ENCODE measurements at places on chromosomes 16 and 17.
A peak's percentile ranks its signal among the peaks of the same experiment; 100 is the strongest.

DNA sequence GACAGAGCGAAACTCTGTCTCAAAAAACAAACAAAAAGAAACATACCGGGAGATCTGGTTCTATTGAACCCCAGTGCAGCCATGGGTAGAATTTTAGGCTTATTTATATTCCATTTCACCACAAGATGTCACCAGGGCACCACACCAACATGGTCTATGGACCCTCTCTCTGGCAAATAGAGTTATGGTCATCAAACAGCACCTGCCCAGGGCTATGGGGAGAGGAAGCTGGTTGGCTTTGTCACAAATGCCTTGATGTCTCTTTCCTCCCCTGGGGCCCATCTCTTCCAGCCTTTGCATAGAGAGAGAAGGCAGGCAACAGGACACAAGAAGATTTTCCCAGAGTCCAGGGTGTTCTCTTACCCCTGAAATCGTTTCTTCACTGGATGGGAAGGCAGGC, 128.4 kb downstream of the WWOX start:
- no peak for DNase-seq

- peak; percentile 85 for DNase-seq
These were observed 9.5 kb downstream of the MTMR4 start for GRCh38 chr17:58504826-58505351.

DNA sequence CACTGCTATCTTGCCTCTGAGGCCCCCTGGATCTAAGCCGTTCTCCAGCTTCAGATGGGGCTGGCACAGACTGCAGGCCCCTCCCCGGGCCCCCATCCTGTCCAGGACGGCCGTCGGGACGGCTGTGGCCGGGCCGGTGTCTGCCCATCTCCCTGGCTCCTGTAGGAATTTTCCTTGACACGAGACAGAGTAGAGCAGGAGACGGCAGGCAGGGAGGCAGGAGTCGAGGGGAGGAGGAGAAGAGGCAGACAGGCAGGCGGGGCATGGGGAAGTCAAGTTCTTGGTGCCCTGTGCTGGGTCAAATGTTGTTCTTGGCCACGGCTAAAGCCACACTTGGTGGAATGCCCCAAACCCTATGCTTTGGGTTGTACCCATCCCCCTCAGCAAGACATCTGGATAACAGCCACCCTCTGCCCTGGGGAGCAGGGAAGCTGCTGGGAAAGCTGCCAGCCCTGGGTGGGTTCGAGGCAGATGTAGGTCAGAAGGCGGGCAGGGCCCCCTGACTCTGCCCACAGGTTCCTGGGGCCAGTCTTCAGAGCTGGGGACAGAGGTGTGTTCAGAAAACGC, 4.0 kb downstream of the C1QTNF1 start:
- no peak for DNase-seq

DNA sequence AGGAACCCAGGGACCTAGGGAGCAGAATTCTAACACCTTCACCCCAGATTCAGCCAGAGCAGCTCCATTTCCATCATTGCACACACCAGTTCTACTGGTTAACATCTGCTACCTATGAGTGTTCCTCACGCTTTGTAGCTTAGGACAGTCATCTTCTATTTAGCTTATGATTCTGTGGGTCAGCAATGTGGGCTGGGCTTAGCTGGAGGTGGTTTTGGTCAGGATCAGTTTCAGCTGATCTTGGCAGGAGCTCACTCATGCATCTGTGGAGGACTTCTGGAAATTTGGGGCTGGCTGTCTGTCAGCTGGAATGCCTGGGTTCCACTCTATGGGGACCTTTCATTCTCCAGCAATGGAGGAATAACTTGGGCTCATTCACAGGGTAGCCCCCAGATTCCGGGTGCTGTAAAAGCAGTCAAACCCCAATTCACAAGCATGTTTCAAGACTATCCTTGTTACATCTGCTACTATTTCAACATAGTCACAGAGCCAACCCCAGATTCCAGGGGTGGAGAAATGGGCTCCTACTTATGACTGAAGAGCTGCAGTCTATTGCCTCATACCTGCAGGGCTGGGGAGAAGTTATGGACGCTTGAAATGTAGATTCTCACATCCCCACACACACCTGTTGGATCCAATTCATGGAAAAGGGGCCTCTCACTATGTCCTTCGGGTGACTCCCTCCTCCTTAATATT, 3.4 kb upstream of the HP start:
- DNase-seq: no peak

DNA sequence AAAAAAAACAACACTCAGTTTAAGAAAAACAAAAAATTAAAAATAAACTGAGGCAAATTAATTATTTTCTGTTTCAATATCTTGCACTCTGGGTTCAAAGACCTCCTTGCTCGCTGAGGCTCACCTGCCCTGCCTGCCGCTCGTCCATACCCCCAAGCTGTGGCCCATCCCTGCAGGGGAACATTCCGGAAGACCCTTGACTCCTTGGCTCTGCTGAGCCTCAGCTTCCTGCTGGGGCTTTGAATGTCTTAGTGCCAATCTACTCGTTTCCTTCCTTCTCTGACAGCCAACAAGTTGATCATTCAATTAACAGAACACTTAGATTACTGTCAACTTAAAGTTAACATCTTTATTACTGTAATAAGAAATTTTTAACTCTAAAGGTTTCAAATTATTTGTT, 24.3 kb downstream of the G6PC1 start:
- no peak for DNase-seq

GRCh38 chr17:36511216-36511615, 23.5 kb downstream of the MYO19 start:
- no peak for DNase-seq

DNA sequence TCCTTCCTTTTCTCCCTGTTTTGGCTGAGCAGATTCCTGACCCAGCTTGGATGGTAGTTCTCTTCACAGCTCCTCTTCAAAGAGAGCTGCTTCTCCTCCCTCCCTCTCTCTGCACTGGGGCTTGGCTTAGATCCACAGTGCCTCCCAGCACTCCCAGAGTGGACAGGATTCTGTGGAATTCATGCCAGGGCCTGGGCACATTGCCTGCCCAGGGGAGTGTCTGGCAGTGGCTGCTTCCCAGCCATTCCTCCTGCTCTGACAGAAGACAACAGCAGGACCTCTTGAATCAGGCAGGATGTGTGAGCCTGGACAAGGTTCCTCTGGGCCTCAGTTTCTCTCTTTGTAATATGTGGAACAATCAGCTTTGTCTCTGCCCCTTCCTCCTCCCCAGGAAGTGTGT, 4.5 kb upstream of the MMP28 start:
- no peak for DNase-seq

GRCh38 chr17:40531051-40531991, 29.9 kb upstream of the TNS4 start:
- peak; percentile 51 for DNase-seq

GRCh38 chr16:71933913-71934695, 38.8 kb downstream of the IST1 start:
- no peak for DNase-seq

DNA sequence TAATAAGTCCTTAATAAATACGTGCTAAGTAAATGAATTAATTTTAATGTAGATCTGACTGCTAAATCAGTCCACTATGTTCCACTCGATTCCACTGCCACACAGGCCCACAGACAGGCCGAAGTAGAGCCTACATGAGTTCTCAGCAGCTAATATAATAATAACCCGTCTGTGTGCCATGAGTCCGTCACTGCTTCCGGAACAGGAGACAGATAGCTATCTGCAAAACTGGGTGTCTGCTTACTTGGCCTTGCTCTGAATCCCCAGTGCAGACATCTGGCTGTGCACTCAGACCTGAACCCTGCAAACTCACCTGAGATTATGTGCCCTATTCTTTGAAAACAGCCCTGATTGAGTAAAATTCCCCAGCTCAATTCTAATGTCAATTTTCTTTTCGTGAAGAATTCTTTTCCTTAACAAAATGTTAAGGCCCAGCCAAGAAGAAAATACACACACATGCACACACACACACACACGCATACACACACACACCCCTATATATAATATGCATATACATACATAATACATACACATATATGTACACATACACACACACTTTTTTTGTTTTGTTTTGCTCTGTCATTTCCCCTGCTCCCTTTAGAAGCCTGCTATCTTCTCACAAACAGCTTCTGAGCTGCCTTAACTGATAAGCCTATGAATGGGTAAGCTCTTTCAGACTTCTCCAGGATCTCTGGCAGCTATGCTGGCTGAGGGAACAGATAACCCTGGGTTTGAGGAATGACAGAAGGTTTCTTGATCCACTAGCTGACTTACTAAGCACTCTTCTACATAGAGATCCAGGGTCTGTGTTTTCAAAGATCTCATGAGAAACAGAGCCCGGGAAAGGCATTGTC, 39.8 kb upstream of the TOM1L1 start:
- no peak for DNase-seq

DNA sequence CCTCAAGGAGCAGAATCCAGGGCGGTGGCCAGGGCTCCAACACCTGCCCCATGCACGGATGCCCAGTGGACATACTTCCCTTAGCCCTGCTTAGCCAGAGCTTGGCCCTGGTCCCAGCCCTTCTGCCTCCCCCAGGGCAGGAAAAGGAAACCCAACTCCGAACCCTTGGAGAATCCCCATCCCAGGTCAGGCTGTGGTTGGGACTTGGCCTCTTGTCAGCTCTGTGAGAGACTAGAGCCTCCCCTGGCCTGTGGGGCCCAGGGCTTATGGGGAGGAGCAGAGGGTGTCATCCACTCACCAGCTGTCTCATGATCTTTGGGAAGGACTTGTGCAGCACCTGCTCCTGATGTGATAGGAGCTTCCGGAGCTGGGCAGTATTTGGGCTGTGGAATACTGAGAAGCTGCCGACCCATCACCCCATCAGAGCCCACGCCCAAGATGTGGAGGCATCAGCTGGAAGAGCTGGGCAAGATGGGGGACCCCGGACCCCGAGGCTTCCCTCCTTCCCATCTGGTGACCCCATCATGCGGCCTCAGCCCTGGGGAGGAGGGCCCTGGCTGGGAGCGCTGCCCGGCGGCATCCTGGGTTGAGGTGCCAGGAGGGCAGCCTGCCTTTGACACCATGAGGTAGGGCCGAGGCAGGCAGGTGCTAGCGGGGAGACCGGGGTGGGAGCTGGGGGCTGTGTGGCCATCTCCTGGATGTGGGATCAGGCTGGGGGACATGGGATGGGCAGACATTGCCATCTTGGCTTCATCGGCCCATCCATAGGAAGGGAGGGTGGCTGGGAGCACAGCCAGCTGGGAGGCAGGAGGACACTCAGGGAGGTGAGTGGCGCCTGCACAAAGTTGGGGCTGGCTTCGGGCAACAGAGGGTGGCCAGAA, 45.1 kb downstream of the TNFRSF13B start:
- no peak for DNase-seq
